ENCODE measurements at places on chromosomes 2 and 18.

DNA sequence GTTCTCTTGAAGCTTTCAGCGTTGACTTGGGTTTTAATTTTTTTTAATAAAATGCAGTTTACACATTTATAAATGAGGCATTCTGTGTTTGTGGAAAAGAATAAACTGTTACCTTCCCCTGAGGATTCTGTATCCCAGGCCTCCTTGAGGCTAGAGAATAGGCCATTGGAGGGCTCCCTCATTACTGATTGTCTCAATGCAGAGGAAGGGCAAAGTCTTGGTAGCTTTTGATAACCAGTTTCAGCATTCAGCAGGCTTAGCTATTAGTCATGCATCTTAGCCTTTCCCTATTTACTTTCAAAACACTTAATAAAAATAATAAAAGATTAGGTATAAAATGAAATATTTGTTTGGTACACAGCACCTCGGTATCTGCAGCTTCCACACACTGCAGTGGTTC, 58.1 kb upstream of the OTX1 start:
- no peak for DNase-seq

DNA sequence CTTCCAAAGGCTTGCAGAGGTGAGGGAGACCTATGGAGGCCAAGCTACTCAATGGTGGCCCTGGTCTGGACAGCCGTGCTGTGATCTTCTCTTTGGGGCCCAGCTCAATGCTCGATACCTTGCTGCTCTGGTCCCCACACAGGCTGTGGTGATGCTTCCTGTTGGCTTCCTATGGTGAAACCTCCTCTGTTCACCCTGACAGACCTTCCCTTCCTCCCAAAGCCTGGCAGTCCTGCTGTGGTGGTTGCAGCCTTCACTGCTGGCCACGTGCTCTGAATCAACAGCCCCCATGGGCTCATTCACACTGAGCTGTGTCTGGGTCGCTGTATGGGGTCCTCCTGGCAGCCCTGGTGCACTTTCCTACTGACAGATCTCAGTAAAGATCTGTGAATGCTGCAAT, 31.0 kb upstream of the GALR1 start:
- DNase-seq, result no peak

GRCh38 chr2:150413366-150413765, 74.1 kb downstream of the RND3 start:
- no peak for DNase-seq

DNA sequence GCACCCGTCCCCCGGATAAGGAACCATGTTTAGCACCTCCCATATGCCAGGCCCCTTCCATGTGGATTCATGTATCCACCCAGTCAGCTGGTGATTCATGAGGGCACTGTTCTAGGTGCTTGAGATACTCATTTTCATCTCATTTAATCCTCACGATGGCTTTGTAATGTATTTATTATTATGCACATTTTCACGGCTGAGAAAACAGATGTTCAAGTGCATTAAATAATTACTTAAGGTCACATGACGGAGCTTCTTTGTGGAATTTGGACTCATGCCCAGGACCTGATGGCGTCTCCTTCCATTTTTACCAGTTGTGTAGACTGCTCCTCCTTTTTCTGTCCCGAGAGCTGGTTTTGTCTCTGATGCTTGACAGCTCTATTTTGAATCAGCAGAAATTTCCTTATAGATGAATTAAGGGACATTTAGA, 72.2 kb upstream of the RBM44 start:
- peak; percentile 61 for DNase-seq

DNA sequence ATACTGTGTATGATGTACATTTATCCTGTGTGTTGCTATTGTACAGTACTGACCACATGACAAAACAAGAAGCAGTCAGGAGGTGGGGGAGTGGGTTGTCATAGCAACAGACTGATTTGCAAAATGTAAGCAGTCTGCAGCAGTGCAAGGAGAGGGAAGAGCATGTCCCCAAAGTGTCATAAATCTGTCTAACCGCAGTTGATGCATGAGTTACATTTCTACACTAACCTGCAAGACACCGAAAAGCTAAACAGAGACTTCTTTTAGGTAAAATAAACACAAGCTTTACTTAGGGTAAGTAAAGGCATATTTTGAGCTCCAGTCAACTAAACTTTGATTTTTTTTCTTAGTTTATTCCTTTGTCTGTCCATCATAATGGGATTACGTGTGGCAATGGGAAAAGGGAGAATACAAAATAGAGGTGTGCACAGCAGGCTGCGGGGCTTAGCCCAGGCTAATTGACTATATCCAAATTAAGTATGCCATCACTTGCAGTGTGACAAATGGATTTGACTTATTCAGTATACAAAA, 134.5 kb downstream of the MEIS1 start:
- DNase-seq, result peak; percentile 26

DNA sequence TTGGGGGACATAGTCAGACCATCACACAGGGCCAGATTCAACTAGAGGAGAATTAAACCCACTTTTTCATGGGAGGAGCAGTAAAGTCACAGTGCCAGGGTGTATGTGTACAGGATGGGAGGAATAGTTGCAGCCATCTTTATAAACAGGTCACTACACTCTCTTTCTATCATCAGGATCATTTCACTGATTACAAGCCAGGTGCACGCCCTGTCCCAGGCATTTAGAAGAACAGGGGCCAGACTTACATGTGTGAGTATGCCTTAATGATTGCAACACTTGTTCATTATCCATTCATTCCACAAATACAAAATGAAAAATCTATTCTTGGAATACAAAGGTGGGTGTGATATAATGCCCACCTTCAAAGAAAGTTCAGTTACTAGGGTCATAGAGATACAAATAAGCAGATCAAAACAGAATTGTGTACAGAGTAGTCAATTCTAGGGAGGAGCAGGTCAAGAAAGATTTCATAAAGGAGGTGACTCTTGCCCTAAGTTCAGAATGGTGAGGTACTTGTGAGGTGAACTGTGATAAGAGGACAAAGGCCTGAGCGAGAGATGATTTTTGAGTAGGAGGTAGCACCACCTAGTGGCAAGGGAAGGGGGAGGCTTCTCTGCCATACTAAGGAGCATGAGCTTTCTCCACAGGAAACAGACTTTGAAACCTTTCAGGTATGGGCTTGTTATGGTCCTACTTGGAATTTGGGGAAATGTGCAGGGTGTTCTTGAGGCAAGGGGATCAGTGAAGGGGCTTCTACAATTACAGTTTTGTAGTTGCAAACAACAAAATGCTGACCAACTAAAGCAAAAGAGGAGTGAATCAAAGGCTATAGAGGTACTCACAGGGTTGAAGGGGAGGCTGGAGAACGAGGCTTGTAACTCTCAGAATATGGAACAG, 156.3 kb downstream of the SUCLG1 start:
- peak; percentile 9 for DNase-seq

- no peak for DNase-seq
Measured at GRCh38 chr2:23681356-23682140, 245.4 kb downstream of the ATAD2B start.

DNA sequence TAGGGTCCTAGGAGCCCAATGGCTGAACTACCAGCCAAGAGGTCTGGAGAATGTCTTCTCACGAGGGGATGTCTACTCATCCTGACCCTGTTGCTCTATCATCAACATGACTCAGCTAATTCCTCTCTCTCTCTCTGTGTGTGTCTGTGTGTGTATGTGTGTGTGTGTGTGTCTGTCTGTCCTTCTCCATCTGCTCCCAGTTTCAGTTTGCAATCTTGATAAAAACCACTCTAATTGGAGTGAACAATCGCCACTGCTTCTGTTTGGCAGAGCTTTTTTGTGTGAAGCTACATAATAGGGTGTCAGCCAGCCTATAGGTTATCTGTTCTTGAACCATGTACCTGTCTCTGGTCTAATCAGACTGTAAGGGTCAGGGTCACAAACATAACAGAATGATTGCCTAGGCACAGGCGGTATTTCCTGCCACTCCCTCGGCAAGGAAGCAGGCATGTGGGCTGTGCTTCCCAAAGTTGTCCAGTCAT, 219.8 kb downstream of the SH3BP4 start:
- DNase-seq, result peak; percentile 65
